ENCODE measurements at places on chromosomes 16 and 17.

- no peak for DNase-seq
Measured at GRCh38 chr17:8609910-8610309, 20.6 kb downstream of the MYH10 start.

GRCh38 chr16:46747777-46748651 is at the start of gene MYLK3:
Gene MYLK3, minus strand, starts transcription at chr16:46748344. Its CDS starts 151 bp downstream, at chr16:46748193.
- DNase-seq, result no peak

- peak; percentile 12 for DNase-seq
Measured at GRCh38 chr16:85056211-85056748, 28.7 kb downstream of the KIAA0513 start.

- no peak for DNase-seq
Measured at GRCh38 chr17:61360318-61360943, 39.2 kb upstream of the TBX2 start.

DNA sequence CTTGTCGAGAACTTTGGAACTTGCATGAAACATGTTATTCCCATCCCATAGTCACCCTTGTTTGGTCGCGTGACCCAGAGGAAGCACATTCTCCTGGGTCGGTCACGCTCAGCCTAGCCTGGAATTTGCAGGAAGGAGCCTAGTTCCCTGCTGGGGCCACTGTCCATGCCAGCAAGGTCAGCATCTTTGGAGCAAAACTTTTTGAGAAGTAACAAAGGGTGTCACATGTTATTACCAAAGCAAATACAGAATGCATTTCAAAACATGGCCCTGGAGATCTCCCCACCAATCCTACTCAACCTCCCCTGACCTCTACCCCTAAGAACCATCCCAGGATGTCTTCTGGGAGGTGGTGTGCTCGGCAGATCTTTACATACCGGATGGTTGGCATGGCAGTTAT is 26.2 kb upstream of the IRF8 start:
- DNase-seq, result no peak

DNA sequence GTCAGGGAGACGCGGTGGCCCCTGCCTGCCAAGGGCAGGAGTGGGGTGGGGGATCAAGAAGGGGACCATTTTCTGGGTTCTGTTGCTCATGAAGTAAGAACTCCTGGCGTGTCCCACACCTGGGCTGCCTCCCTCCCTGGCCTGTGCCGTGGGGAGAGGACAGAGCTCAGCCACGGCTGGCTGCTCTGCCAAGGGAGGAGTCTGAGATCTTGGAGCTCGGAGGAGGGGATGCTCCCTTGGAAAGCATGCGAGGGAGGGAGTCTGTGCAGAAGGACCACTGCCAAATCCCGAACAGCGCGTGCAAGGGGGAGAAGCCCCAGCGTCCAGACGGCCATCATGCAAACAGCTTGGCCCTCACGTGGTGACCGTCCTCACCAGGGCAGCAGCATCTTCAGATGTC is 64.2 kb upstream of the ZNF469 start:
- no peak for DNase-seq

GRCh38 chr16:1876468-1876867 is 4.5 kb upstream of the MEIOB start:
- no peak for DNase-seq

DNA sequence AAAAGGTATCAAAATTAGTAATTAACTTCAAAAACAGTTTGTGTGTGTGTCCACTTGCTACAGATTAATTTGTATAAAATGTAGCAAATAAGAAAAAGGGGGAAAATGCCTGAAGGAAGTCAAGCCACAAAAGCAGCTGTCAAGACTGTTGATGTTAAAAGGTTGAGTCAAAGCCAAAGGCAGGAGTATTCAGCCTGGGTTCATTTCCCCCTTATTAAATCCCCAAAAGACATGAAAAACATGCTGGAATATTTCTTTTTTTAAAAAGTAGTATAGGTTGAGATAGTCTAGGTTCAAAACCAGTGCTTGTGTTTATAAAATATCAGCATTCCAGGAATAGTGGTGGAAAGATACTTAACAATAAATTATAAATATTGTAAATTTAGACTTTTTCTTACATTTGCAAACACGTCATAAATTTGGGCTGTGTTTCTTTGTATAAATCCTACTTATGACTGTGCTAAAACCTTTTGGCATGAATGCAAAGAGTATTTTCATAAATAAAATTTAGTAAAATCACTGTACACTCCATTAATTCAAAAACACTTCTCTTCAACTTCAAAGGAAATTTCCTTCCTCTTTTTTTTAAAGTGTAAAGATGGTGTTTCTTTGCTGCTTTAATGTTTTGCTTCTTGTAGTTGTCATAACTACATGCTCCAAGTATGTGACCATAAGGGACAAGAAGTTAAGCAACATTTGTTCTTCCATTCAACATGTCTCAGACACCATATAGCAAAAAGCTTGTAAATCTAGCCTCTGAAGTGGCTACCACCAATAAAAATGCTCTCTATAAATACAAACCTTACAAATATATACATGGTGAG is 72.0 kb downstream of the SKAP1 start:
- DNase-seq, result no peak

GRCh38 chr17:74190154-74190553 is 13.3 kb upstream of the RPL38 start:
- DNase-seq, result no peak

DNA sequence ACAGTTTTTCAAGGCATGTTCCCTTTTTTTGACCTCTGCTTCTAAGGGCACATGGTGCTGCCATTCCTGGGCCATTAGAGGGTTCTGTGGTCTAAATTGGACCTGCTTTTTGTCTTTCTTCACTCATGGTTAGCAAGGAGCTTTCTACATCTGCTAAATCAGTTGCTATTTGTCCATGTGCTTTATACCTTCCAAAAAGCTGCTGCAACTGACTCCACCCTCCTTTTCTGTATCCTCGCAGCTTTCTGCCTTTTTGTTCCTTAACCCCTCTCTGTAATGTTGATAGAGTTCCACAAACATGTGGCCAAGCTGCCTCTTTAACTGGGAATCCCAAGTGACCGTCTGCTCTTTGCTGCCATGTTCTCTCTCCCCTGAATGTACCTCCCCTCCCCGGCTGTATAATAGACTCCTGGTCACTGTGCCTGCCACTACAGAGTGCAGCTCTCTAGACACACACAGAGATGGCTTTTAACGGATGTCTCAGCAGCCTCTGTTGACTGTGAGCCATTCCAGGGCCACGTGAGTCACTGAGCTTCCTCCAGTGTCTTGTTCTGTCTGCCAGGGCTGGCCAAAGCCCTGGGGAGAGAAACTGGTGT is 57.4 kb upstream of the TEKT3 start:
- no peak for DNase-seq

DNA sequence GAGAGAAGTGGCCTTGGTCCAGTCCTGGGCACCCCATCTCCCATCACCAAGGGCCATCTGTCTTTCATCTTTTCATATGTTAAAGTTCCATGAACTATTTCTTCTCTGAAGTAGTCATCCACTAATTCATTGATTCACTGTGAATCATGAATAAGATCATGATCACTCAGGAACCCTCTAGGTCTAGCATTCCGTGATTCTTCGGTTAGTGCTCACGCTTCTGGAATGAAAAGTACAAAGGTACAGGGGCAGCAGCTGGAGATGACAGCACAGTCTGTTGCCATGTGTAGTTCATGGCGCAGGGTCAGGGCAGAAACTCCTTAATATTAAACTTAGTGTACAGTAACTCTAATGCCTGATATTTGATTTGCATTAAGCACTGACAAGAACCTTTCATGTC is 127.1 kb downstream of the CDH13 start:
- no peak for DNase-seq

- DNase-seq, result no peak
Measured at GRCh38 chr17:19426631-19427030, 15.6 kb downstream of the RNF112 start.

GRCh38 chr17:18851201-18851600 is 6.7 kb upstream of the PRPSAP2 start:
- no peak for DNase-seq

- DNase-seq, result no peak
Measured at GRCh38 chr17:14926526-14927122, 338.5 kb downstream of the PMP22 start.

DNA sequence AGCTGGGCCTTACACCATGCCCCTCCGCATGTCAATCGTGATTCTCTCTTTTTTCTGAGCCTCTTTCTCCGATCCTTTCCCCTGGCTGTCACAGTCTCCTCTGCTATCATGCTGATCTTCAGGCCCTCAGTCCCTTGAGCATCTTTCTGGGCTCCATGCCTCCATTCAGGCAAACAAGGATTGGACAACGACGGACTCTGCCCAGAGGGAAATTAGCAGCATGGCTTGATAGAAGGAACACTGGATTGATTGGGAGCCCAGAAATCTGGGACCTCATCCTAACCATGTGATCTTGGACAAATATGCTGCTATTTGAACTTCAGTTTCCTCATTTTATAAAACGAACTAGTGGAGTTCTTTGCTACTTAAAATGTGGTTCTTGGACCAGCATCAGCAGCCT is 19.6 kb upstream of the PHF12 start:
- DNase-seq, result no peak

DNA sequence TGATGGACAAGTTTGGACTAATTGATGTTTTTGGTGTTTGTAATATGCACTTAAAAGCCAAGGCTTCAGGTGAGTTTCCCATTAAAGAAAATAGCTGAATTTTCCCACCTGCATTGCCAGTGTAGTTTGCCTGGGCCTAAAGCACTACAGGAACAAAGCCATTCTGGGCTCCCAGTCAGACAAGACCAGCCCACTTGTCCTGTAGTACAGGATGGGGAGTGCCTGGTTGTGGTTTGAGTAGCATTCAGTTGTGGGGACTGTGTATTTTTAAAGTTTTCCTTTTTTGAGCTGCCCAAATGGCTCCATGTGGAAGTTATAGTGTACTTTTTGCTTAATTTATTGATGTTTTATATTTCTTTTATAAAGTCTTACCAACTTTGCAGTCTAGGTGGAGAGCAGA is 91.7 kb downstream of the TANGO6 start:
- no peak for DNase-seq

DNA sequence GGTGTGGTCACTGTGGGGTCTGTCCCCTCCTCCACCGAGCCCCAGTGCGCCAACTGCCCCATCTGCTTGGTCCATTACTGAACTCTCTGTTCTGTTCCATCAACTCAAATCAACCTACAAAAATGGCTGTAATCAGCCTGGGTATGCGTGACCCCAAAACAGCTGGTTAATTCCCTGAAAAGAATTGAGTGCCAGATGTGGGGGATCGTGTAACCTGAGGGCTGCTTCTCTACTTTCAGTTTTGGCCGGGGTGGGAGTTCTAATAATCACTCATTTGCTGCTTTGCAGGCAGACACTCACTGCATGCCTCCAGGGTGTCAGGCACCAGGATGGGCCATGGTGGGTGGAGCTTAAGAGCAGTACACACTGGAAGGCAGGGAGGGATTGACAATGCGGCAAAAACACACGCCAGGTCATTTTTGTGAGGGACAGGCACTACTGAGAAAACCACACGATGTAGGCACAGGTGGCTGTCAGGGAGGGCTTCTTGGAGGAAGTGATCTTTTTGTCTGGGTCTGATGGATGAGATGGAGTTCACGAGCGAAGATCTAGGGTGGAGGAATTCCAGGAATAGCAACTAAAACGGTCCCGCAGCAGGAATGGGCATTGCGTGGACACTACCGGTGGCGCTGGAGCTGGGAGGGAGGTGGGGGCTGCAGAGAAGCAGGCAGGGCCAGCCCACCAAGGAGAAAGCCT is 30.4 kb upstream of the SSTR5 start:
- DNase-seq, result no peak

- DNase-seq, result no peak
Measured at GRCh38 chr16:1656808-1657617, 21.1 kb upstream of the JPT2 start.

DNA sequence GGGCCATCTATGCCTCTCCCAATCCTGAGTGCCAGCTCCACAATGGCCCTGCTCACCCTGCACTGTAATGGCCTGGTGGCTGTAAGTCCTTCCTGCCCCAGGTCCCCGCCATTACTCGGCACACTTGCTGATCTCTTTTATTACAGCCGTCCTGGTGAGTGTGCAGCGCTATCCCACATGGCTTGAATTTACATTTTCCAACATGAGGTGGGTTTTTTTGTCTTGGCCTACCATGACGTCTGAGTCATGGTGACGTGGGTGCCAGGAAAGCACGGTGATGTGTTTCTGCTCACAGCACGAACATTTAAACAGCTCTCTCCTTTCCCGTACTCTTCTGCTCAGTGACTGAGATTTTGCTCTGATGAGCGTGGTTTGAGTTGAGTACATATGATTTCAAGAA is 55.2 kb upstream of the FOXF1 start:
- no peak for DNase-seq

- DNase-seq, result no peak
Measured at GRCh38 chr17:1162116-1162855, 17.5 kb downstream of the ABR start.

- peak; percentile 4 for DNase-seq
Measured at GRCh38 chr16:46712911-46713310, 23.5 kb downstream of the ORC6 start.

- DNase-seq, result no peak
Measured at GRCh38 chr17:4204190-4204589, 59.6 kb downstream of the ANKFY1 start.

GRCh38 chr17:82600731-82601446 is 47.4 kb downstream of the WDR45B start:
- DNase-seq, result no peak

DNA sequence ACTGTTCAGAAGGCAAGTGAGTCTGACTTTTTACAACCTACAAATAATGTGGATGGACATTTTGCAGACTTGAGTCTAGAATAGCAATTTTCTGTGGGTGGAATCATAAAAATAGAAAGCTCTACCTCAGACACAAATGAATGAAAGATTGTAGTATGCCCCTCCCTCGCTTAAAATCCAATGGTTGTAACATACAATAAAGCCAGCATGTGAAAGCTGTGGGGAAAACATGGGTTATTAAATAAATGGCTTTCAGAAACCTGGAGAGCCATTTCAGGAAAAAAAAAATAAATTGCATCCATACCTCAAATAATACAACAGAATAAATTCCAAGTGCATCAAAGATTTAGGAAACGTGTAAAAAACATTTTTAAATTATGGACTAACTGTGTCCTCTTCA is 123.1 kb upstream of the MON1B start:
- DNase-seq, result no peak

DNA sequence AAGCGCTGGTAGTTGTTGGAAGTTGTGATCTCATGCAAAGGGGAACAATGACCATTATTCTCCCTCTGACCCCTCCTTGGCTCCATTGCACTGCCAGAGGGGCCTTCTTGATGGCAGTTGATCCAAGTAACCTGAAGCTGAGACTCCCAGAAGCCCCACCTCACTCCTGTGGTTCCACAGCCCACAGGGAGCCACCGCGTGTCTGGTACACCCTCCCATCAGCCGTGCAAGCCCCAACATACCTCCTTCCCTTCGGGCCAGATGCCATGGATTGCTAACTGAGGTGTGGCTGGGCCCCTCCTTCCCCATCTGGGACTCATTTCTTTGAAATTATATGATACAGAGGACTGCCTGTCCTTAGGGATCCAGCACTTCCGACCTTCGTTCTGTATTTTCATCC is 17.8 kb downstream of the SAP30BP start:
- no peak for DNase-seq
